ENCODE measurements at places on chromosomes 11 and 22.

- no peak for DNase-seq
Observed at GRCh38 chr22:20159076-20159475, 8.2 kb upstream of the CCDC188 start.

DNA sequence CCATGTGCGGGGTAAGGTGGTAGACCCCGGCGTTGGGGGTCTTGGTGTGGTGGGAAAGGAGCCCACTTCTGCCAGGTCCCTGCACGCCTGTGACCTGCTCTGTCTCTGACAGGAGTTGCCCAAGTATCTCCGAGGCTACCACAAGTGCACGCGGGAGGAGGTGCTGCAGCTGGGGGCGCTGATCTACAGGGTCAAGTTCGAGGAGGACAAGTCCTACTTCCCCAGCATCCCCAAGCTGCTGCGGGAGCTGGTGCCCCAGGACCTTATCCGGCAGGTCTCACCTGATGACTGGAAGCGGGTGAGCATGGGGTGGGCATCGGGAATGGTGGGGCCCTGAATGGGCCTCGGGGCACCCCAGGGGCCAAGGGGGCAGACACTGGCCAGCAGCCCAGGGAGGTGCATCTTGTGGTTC lies 83.0 kb downstream of the MYO7A start:
- no peak for DNase-seq

DNA sequence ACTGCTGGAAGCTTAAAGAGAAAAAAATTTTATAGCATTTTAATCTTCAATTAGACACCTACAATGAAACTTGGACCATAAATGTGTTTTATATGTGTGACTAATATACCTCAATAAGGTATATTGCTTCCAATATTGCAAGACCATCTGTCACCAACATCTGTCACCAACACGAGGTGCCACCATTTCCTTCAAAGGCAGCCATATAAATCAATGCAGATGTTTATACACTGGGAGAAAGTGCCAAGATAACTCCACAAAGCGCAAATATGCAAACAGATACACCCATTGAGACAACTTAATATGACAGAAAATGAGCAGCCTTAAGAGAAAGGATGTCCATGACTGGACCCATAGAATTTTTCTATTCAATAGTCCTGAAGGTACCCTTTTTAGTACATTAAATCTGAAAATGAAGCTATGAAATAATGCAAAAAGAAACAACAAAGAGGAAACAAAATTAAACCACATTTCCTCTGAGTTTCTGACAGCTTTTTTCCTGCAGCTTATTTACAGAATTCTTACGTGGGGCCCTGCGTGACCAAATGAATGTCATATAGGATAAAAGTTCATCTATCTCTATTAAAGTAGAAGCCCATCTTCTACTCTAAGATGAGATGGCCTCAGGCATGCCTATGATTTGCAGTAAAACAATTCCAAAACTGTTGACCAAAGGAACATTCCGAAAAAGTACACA lies 12.5 kb downstream of the MPZL3 start:
- DNase-seq: no peak

DNA sequence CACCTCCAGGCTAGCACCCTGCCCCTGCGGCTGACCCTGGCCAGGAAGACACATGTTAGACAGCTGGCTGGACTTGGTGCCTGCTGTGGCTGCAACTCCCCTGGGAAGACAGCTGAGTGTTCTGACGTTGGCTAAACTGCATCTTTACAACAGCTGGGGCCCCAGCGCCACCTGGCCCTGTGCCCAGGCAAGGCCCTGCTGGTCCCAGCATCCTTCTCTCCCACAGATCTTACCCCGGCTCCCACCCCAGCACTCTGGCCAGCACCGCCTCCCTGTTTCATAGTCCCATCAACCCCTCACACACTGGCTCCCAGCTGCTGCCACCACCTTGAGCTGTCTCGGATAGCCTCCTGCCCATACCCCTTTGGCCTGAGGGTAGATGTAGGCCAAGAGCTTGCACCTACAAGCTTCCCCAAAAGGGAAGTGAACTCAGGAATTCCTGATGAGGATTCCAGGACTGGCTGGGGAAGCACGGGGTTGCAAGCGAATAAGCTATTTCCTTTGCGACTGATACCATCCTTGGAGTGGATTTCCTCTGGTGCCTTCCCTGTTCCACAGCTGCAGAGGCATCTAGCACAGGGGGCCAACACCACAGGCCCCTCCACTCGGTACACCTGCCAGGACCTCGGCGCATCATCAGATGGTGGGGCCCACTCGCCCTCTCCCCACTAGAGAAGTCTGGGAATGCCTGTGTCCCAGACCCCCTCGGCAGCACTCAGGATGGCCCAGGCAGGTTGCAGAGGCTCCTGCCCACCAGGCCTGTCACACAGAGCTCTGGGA lies 28.5 kb downstream of the RSPH14 start:
- DNase-seq: no peak

GRCh38 chr11:8363921-8364320 lies 100.2 kb upstream of the LMO1 start:
- no peak for DNase-seq

- DNase-seq: no peak
Observed at GRCh38 chr11:128832121-128832497, 35.0 kb downstream of the KCNJ1 start.

GRCh38 chr22:46663001-46663400 lies 42.8 kb downstream of the GRAMD4 start:
- DNase-seq: no peak

DNA sequence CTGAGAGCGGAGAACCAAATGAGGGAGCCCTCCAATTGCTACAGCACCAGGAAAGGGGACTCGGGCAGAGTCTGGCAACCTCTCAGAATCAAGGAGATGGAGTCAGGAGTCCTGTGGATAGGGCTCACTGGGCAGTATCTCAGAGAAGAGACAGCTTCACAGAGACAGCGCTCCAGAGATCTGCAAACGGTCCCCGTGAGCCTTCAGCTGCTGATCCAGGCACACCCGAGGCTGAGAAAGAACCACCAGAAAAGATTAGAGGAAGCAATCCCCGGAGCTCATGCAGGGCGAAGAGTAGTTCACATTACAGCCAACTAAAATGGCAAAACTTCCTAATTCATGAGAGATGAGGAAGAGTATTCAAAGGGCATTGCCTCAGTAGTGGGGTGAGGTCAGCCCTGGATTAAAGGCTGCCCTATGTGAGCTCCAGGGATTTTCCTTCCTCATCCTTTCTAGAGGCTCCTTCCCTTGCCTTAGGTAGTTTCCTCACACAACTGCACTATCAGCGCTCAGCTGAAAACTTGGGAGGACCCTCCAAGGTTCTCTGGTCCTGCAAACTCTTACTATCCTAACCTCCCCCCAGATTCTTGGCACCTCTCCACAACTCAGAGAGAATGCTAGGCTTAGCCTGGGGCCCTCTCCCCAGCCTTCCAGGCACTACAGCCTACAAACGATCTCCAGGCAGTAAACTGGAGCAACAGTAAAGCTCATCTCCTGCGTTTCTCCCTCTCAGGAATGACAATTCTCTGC lies 23.7 kb downstream of the SCN4B start:
- DNase-seq: no peak

- DNase-seq: peak; percentile 99
Observed at GRCh38 chr11:17314232-17314547, 37.4 kb upstream of the NCR3LG1 start.

DNA sequence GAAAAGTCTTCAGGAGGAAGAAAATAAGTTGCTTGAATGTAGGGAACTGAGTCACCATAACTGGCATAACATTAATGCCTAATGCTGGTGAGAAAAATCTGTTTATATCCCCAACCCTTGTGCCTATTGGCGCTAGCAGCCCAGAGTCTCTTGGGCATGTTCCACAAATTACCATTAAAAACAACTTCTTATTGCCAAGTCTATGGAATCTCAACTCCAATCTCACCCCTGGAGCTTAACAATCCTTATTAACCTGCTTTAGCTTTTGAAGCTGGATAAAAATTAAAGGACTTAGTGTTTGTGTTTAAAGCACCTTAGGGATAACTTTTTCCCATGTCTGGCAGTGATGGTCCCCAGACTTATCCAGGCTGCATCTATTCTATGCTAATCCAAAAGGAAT lies 143.0 kb downstream of the APIP start:
- DNase-seq: no peak

DNA sequence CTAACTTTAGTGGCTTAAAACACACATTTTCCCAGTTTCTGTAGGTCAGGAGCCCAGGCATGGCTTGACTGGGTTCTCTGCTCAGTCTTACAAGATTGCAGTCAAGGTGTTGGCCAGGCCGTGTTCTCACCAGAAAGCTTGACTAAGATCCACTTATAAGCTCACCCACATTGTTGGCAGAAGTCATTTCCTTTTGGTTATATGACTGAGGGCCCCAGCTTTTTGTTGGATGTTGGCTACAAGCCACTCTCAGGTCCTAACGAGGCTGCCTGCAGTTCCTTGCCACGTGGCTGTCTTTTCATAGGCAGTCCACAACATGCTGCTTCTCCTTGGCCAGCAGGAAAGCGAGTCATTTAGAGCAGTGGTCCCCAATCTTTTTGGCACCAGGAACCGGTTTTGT lies 79.3 kb upstream of the CRTAM start:
- DNase-seq: peak; percentile 70

All from foreskin keratinocyte (primary cell).